ENCODE measurements at places on chromosomes 13 and 19. TPM values are rescaled to one million over a fixed set of nuclear protein-coding genes. Genes with fewer than 3 reads are reported as not detected.

- DNase-seq = no peak
These were observed 52.2 kb upstream of the LSM14A start for GRCh38 chr19:34120141-34120540.

GRCh38 chr19:6217752-6218334, 61.9 kb downstream of the MLLT1 start:
- DNase-seq = no peak

GRCh38 chr13:91158017-91158395, 189.5 kb upstream of the MIR17HG start:
- no peak for DNase-seq

GRCh38 chr13:41231786-41232185, 31.6 kb downstream of the MTRF1 start:
- DNase-seq = no peak

GRCh38 chr13:41764558-41764957, 196.4 kb downstream of the VWA8 start:
- DNase-seq = no peak

- peak; percentile 78 for DNase-seq
These were observed 31.5 kb downstream of the ADPRHL1 start for GRCh38 chr13:113421673-113422270.

DNA sequence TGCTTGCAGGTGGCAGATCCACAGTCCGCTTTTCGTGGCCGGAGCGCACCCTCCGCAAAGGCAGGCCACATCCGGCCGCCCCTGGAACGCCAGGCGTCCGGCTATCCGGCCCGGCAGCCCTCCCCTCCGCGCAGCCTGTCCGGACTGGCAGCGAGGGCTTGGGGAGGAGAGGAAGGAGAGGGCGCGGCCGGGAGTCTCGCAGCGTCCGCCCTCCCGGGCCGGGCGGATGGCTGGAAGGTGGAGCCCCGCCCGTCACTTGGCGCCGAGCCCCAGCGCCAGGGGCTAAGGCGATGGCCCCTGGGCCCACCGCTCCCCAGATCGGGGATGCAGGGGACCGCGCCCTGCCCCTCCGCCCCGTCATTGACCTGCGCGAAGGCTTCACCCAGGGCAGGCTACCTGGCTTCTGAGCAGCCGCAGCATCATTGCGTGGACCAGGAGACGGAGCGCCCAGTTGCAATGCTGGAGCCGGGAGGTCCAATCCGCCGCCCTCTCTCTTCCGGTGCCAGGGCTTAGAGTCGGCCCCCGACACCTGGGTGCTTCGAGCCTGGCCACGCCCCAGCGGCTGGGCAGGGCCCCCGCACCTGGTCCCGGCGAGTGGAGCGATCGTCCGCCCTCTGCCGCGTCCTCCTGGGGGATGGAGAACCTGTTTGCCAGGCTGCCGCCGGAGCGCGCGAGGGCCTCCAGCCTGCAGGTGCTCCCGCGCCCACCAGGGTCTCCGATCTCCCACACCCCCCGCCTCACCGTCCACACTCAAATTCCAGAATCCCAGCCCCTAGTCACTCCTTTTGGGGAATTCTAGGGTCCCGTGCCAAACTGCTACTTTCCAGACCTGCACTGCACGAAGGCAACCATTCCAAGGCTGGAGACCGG, at the start of gene FUT1:
FUT1 (minus strand) TSS at position 146 of the 870 bp plus-strand sequence. CDS start 1,360 bp downstream, outside the sequence.
- no peak for DNase-seq

DNA sequence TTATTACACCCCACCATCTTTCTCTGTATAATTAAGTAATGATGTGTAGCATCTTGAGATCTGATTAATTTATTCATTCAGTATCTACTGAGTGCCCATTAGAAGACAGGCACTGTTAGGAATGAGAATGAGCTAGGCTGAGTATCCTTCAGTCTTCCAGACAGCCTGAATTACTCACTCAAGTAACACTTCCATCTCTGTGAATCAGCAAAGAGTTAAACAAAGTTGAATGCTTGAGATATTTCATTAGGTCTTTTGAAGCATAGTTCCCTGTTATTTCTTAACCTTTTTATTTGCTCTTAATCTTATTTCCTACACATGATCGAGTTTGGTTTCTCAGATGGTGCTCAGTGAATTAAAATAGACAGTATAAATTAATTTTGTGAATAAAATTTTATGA, 413.7 kb downstream of the DCT start:
- no peak for DNase-seq

DNA sequence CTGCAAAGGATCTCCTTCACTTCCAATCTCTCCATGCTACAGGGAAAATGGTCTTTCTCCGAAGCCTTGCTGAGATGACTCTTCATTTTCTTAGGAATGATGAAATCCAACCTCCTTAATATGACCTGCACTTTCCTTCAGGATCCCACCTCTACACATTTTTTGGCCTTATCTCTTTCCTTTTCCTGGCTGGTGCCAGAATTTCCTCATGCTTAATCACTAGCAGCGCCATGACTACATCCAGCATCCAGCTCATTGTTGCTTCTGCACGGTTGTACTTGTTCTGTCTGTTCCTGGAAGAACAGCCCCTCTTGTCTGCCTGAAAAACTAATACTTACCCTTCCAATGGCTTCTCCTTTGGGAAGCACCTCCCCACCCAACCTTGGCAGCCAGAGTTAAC, 68.4 kb downstream of the TEX26 start:
- DNase-seq = no peak

DNA sequence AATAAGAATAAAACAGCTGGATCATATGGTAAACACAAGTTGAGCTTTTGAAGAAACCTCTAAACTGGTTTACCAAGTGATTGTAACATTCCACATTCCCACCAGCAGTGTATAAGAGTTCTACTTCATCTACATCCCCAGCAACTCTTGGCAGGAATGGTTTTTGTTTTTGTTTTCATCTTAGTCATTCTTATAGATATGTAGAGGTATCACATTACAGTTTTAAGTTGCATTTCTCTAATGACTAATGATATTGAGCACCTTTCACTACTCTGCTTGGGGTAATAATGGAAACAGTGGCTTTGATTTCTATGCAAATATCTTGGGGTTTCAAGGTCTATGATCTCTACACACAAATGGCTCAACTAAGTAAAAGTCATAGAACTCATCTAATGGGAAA, 614.5 kb downstream of the TBC1D4 start:
- no peak for DNase-seq

DNA sequence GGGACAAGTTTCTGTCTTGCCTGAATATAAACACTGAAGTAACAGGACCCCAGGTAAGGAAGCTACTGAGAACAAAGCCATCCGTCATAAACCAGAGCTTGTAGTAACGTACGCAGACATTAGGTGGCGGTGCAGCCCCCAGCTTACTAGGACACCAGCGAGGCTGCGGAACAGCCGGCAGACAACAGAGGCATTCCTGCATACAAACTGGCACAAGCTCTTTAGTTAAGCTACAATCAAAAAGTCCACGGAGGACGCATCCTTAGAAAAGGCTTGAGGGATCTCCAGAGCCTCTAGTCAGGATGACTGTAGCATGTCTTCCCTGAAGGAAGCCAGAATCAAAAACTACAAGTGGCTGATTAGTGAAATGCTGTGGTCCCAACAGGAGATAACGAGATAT, 26.2 kb downstream of the ZNF160 start:
- DNase-seq = peak; percentile 17

DNA sequence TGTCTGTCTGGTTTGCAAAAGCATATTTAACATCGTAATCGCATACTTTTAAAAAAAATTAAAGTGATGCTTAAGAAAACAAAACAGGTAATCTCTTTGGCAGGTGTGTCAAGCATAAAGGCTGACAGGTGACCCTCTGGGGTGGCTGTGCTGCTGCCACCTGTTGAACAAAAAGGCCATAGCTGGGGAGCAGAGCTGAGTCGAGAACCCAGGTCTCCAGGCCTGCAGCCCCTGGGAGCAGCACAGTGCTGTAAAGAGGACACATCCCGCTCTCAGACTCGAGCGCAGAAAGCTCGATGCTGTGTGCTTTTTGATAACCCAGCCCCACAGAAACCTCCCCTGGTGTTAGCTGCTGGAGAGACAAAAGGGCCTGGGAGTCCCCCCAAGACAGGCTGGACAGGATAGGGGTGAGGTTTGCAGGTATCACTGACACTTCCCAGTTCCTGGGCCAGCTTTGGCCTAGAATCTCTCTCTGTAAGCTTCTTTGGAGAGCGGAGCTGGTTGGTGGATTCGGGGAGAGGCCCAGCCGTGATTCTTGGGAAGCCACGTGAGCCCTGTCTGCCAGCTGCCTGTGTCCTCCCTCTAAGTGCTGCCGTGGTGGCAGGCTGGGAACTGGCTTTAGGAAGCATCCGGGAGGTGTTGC, 66.9 kb downstream of the C13orf42 start:
- no peak for DNase-seq

GRCh38 chr13:73336773-73337172, 278.0 kb downstream of the KLF5 start:
- no peak for DNase-seq

- no peak for DNase-seq
These were observed 864.9 kb upstream of the PCDH20 start for GRCh38 chr13:62280590-62280989.

- no peak for DNase-seq
These were observed 873.9 kb downstream of the SLITRK1 start for GRCh38 chr13:83008212-83008929.

DNA sequence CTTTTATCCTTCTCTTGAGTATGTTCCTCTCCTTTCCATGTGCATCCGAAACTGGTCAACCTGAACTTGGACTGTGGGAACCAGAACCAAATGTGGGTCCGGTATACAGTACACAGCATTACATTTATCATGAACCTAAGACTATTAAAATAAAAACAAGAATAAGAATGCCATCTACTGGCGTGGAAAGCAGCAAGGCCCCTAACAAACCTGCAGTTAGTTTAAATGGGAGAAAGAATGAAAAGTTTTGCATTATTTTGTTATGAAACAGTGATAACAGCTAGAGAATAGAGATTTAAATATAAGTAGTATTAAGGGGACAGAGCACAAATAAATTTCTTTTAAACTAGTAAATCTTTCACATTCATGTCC, 159.5 kb downstream of the RBM26 start:
- DNase-seq = no peak

DNA sequence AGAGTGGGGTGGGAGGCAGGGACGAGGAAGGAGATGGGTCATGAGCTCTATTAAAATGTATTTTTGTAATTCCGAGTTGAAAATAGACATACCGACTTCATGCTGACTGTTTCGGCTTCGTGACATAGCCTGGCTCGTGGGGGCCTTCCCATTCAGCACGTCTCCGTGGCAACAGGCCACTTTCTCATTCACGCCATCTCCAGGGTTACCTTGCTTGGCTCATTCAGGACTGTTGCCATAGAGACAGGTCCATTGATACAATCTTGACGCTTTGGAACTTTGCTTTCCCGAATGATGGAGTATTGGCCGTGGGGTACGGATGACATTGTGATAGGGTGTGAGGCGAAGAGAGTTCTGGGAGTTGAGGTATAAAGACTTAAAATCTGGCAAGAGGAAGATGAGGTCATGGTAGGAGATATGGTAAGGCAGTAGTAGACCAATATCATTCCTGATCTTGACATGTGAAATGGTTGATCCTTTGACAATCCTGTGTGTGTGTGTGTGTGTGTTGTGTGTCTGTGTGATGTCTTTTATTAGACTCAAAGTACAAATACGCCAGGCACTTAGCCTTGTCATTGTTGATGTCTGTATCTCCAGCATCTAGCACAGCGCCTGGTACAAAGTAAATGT, 97.3 kb downstream of the CACNA1A start:
- DNase-seq = no peak

GRCh38 chr19:1418951-1419738, 11.8 kb downstream of the DAZAP1 start:
- DNase-seq = no peak

GRCh38 chr13:102724923-102725322, 30.1 kb upstream of the METTL21C start:
- peak; percentile 66 for DNase-seq

DNA sequence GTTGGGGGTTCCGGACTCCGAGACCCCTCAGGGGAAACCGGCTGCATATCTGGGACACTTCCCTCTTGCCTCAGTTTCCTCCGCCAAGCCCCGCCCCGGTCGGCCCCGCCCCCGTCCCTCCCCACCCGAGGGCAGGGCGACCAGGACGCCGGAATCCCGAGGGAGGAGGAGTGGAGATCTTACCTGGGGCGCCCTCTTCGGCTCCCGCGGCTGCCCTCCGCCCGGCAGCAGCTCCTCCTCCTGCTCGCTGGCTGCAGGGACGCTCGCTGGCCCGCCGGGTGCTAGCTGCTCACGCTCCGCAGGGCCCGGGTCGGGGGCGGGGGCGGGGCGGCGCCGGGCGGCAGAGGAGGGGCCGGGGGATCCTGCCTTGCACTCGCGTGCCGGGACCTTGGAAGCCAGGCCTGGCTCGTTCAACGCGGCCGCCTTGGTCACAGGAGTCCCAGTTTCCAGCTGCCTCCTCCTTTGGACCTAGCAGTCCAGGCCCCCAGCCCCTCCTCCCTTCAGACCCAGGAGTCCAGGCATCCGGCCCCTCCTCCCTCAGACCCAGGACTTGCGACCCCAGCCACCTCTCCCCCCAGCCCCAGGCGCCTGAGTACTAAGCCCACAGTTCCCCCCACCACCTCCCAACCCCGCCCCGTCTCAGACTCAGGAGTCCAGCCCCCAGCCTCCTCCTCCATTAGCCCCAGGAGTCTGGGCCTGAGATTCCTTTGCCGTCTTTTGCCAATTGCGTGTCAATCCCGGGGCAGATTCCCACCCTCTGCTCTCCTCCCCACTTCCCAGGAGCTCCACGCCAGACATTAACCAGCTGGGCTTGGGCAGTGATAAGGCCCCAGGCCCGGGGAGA, at the start of gene NTF4:
NTF4 (minus strand) TSS at position 51 of the 844 bp plus-strand sequence. CDS start 2,821 bp downstream, outside the sequence.
- no peak for DNase-seq

- no peak for DNase-seq
These were observed 28.4 kb downstream of the DIAPH3 start for GRCh38 chr13:60135344-60135743.

GRCh38 chr19:46408664-46409039, 4.7 kb downstream of the CCDC8 start:
- no peak for DNase-seq

DNA sequence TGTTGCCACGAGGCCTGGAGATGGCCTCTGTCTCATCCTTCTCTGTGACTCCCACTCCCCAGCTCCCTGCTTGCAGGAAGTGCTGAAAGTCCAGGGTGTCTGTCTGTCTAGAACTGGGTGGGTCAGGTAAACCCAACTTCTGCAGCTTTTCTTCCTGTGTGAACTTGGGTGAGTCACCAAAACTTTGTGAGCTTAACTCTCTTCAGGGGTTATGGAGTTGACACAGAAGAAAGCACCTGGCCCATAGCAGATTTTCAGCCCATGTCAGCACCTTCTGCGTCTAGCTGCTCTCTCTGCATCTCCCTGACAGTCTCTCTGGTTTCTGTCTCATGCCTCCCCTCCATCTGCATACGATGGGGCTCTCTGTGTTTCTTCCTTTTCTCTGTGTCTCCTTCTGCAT, 4.2 kb upstream of the CACNG7 start:
- DNase-seq = no peak

Gene FNDC3A
- 48.8 TPM for total RNA-seq

Gene IZUMO4
- total RNA-seq = 2.2 TPM

Gene POGLUT2
- total RNA-seq = 15.3 TPM

Gene CCNE1
- 5.8 TPM for total RNA-seq

Gene GCDH
- 20.4 TPM for total RNA-seq

Gene SIGLEC11
- total RNA-seq = 0.79 TPM

Gene FXYD7
- total RNA-seq = 0.59 TPM

Gene KLK14
- 9.5 TPM for total RNA-seq

Gene C5AR1
- total RNA-seq = 3.3 TPM
